GM12865 (cell line): ENCODE measurements at places on chromosomes 2 and 18.

GRCh38 chr18:74498712-74499627, 2.8 kb downstream of the CNDP2 start:
- peak; percentile 89 for DNase-seq

DNA sequence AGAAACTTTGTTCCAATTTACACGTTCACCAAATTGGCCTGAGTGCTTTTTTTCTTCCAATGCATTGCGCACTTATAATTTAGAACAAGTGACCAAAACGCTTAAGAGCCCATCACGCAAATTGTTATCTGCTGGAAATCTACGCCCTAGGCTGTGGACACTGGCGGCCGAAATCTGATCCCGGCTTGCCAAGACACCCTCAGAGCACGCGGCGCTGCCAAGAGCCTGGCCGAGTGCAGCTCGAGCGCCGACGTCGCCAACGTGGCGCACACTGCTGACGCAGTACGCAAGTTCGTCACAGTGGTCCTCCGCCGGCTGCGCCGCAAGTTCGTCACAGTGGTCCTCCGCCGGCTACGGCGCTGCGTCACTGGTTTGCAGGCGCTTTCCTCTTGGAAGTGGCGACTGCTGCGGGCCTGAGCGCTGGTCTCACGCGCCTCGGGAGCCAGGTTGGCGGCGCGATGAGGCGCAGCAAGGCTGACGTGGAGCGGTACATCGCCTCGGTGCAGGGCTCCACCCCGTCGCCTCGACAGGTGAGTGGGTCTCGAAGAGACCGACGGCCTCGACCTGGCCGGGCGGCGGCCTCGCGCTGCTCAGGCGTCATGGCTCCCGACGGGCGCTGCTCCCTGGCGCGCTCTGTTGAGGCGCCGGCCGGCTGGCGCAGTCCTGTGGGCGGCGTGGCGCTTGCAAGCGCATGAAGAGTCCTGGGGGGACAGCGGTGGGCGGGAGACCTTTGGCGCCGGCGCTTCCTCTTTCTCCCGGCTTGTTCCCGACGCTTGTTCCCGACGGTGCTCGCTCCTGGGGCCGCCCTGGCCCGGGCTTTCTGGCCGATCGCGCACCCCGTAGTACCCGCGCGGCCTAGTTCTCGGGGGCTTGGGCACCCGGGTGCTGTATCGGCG, at the start of gene RANBP2:
Gene RANBP2 (plus strand): TSS at position 334 of the 896 bp plus-strand sequence. CDS start 125 bp downstream, at position 459.
- DNase-seq: peak; percentile 99

- DNase-seq: no peak
Observed at GRCh38 chr2:146908776-146909175, 936.1 kb upstream of the ACVR2A start.

GRCh38 chr18:46660957-46661749, 4.1 kb upstream of the LOXHD1 start:
- no peak for DNase-seq

DNA sequence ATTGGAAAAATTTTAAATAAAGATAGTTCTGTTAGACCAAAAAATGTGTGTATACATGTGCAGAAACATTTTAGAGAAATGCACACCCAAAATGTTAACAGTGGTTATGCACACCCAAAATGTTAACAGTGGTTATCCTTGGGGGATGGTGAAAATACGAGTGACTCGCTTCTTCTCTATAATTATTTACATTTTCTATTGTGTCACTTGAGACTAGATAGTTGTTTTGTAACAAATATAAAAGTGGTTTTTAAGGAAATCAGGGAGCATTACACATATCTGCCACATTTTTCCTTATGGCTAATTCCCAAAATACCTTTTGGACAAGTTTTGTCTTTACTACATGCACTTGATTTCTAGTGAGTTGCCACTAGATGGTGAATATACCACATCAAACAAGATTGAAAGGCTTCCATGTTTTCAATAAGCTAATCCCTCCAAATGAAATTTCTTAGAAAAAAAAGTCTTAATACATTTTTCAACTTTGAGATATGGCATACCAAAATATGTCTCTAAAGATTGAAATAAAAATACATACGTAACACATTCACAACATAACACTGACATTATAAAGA, 9.0 kb upstream of the HIBCH start:
- DNase-seq: no peak

- no peak for DNase-seq
Observed at GRCh38 chr2:231413456-231413855, 17.9 kb downstream of the B3GNT7 start.

GRCh38 chr2:8267048-8267447, 414.8 kb upstream of the ID2 start:
- no peak for DNase-seq

DNA sequence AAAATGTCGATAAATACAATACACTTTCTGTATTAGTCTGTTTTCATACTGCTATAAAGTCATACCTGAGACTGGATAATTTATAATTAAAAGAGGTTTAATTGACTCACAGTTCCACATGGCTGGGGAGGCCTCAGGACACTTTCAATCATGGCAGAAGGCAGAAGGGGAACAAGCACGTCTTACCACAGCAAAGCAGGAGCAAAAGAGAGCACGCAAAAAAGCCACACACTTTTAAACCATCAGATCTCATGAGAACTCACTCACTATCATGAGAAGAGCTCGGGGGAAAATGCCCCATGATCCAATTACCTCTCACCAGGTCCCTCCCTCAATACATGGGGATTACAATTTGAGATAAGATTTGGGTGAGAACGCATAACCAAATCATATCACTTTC, 256.7 kb downstream of the ANAPC1 start:
- no peak for DNase-seq

DNA sequence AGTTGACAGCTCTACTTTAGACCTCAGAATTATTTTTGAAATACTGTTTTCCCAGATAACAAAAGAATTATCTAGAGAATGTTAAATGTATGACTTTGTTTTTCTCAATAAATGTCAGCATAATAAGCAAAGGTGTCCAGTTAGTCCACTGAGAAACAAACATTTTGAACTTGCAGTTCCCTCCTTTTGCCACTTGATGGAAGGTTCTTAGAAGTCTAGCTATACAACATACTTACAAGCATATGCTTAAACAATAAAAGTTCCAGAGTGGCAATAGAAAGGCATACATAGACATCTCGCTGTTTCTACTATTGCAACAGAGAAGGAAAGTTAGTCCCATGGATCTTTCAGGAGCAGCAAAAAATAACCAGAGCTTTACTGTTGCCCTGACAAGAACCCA, 11.8 kb downstream of the NDUFA10 start:
- no peak for DNase-seq

- no peak for DNase-seq
Observed at GRCh38 chr2:120625865-120626560, 109.7 kb upstream of the GLI2 start.

GRCh38 chr2:165173215-165173614, 30.6 kb downstream of the SCN3A start:
- DNase-seq: no peak
